AG10803 (cell line): ENCODE measurements at places on chromosomes 16 and 17.
A peak's percentile ranks its signal among the peaks of the same experiment; 100 is the strongest.

DNA sequence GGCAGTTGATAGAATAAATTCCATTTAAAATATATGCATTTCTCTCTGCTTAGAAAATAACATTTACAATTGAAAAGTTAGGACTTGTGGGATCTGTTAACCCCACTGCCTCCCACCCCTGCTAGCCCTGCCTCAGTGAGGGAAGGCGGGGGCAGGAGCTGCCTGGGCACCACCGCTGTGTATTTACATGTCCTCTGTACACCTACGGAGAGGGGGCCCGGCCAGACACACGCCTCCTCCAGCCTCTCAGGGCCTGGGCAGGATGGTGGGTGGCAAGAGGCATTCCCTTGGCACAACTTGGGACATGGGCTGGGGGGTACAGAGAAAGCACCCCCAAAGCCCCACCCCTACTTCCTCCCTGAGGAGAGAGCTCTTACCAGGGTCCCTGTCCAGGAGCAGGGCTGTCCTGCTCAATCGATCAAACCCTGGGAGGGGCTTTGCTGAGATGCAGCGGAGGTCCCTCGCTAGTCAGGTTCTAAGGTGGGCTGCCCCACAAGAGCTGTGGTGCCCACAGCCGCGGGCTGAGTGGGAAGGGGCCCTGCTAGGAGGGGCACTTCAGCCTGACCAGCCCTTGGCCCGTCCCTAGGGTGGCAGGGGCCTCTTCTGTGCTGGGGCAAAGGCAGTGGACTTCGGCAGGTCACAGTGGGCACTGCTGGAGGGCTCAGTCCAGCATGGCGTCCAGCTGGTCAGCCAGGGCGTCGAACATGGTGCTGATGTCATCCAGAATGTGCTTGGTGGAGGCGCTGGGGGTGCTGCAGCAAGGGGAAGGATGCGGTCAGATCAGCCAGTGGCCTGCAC is 14.7 kb downstream of the CASKIN2 start:
- DNase-seq = no peak

- DNase-seq = peak; percentile 14
Measured at GRCh38 chr17:55159251-55159650, 105.5 kb upstream of the HLF start.

DNA sequence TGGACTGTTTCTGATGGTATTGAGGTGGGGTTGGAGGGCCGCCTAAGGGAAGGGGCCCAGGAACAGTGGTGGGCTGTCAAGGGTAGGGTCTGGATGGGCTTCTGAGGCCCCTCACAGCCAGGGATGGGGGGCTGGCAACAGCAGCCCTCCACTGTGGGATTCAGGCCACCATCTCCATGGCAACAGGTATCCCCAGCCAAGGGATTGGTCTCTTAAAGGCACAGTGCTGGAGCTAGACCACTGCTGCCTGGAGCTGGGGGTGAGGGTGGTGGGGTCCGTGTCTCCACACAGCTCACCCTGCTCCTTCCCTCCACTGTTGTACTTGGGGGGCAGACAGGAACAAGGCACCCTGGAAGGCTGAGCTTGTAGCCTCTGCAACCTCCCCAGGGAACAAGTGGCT is 41.8 kb downstream of the PSME3IP1 start:
- no peak for DNase-seq

DNA sequence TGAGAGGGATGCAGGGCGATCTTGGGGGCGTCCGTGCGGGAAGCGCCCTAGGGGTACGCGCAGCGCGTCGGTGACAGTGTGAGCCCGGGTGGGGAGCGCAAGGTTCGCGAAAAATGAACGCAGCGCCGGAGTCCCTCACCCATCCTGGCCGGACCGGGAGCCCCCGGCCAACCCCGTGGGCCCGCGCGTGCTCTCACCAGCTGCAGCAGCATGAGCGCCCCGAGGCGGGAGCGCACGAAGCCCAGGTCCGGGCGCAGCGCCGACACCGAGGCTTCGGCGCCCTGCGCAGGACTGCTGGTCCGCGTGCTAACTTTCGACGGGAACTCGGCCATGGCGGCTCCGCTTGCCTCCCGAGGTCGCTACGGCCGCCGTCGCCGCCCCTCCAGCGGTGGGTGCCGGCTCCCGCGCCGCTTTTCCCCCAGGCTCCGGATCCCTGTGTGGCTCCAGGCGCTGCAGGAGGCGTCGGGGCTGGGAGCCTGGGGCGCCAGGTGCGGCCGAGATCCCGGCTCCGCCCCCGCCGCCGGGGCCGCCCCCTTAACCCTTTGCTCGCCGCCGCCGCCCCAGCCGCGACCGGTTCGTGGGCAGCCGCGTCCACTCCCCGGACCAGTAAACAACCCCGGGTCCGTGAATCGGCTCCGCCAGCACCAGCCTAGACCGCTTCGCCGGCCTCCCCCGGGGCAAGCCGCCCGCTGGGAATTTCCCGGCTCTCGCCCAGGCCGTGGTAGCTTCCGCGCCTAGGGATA is at the start of gene PLLP:
Gene PLLP, minus strand, starts transcription at position 464 of the 743 bp plus-strand sequence. Its CDS starts 132 bp downstream, at position 332.
- DNase-seq = no peak

GRCh38 chr17:29931231-29931932 is 1.4 kb upstream of the SSH2 start:
- DNase-seq = peak; percentile 78

- DNase-seq = peak; percentile 59
Measured at GRCh38 chr17:48351911-48352332, 78.1 kb downstream of the SKAP1 start.

GRCh38 chr16:12971241-12971640 is 69.8 kb downstream of the SHISA9 start:
- peak; percentile 46 for DNase-seq

DNA sequence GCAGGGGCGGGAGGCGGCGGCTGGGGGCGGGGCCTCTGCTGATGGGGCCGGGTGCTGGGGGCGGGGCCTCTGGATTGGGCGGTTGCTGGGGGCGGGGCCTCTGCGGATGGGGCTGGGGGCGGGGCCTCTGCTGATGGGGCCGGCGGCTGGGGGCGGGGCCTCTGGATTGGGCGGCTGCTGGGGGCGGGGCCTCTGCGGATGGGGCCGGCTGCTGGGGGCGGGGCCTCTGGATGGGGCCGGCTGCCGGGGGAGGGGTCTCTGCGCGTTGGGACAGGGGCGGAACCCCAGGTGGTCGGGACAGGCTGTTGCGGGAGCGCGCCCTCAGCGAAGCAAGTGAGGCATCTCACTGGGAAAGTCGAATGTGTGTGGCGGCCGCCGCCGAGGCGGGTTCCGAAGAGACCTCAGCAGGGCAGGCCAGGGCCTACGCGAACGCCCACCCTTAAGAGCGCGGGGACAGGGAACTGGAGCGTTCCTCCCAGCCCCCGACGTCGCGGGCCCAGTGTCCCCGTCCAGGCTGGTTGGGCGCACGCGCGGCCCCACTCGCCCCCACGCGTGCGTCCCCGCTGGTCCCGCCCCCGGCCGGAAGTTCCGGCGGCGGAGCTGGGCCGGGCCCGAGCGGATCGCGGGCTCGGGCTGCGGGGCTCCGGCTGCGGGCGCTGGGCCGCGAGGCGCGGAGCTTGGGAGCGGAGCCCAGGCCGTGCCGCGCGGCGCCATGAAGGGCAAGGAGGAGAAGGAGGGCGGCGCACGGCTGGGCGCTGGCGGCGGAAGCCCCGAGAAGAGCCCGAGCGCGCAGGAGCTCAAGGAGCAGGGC is at the start of gene STUB1:
Gene STUB1, plus strand, starts transcription at position 597 of the 811 bp plus-strand sequence. Its CDS starts 116 bp downstream, at position 713.
- DNase-seq = peak; percentile 84
